ENCODE measurements at places on chromosomes 3 and 15.

DNA sequence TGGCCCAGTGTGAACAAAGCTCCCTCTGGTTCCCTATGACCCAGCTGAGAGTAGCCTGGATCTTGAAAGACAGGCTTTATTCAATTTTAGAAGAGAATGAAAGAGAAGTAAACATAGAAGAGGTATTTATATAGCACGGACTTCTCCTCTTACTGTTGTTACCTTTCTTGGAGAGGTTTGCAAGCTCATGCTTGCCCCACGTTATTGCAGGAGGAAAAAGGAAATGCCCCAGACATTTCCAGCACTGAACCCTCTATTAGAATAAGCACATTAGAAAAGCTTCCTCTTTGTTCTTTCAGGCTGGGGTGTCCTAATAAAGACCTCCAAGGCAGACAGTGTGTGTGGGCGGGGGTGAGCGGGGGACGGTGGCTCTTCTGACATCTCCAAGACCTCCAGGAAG lies 98.7 kb upstream of the AGBL1 start:
- DNase-seq: no peak

- no peak for DNase-seq
These were observed 15.0 kb downstream of the GCSAM start for GRCh38 chr3:112117841-112118571.

DNA sequence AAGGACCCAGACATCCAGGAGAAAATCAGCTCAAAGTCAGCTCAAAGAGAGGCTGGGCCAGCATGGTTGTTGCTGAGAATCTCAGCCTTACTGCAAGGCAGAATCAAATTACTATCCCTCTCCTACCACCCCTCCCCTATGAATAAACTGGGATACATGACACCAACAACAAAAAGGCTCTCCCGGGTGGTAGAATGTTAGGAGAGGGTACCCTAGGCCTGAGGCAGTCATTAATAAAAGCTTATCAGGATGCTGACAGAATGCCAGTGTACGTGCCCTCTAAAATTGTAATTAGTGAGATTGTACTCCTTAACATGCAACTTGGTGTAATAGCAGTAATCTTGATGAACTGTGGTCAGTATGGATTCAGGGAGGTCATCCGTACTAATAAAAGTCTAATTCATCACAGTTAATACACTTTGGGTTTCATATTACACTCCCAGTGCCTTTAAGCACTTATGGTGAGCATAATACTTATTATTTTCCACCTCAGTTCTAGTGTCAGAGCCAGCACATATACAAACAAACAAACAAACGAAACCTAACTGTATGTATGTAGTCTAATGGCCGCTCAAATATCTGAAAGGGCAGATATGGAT lies 76.5 kb downstream of the B3GALNT1 start:
- DNase-seq: no peak

- DNase-seq: no peak
These were observed 162.5 kb downstream of the AKAP13 start for GRCh38 chr15:85542895-85543331.

GRCh38 chr3:8765528-8765927 lies 3.9 kb downstream of the OXTR start:
- DNase-seq: no peak

- DNase-seq: no peak
These were observed 703.0 kb upstream of the ZNF385D start for GRCh38 chr3:22453906-22454535.

- no peak for DNase-seq
These were observed 79.8 kb downstream of the CRTC3 start for GRCh38 chr15:90609242-90610180.

DNA sequence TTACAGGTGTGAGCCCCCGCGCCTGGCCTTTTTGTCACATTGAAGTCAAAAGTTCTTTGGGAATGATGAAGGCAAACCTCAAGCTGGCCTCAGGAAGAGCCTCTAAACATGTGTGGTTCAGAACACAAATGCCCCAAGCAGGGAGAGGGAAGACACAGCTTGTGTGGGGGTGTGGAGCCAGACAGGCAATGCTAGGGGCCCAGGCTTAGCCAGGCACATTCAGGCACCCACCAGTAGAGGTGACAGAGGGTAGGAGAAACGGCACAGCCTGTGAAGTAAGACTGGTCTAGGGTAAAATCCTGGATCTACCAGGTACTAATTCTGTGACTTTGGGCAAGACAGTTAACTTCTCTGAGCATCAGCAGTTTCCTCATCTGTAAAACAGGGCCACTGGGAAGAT lies 3.5 kb downstream of the HDC start:
- no peak for DNase-seq

DNA sequence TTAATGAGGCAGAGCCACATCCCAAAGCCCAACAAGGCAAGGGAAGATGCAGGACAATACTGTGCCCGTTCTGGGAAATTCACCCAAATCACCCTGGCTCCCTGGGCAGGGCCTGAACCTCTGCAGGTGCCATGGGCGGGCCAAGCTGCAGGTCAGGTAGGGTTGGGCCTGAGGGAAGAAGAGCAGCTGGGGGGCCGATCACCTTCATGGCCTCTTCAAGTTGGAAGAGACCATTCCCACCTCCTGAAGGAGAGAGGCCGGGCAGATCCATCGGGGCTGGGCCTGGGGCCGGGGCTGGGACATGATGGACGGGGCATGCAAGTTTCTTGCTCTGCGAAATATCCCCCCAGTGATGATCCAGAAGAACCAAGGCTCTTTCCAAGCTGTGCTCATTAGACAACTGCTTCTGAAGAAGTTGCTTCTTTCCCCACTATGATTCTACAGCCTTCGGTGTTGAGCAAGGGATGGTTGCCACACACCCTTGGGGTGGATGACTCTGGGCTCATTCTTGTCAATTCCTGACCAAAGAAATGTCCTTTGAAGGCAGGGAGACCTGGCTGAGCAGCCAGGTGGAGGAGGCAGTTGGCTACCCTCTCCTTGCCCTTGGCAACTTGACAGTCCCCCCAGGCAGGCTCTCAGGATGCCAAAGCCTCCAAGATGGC lies 38.2 kb downstream of the KLHL25 start:
- no peak for DNase-seq

- DNase-seq: no peak
These were observed 12.1 kb downstream of the HEMK1 start for GRCh38 chr3:50581459-50581842.

DNA sequence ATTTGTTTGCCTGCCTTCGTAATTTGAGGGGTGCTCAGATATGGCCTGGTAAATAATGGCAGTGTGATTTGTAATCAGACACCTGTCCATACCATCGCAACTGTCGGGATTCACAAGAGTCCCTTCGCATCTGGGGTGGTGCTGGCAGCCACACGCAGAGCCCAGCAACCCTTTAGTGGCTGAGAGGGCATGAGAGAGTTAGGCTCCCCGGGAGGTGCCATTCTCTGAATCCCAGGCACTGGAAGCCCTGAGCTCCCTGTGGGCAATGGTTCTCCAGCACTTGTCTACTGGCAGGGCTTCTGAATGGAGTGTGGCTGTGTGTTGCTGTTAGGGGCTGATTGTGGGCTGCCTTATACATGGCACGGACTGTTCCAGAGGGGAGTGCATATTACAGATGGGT lies 230.1 kb downstream of the EBLN2 start:
- no peak for DNase-seq

DNA sequence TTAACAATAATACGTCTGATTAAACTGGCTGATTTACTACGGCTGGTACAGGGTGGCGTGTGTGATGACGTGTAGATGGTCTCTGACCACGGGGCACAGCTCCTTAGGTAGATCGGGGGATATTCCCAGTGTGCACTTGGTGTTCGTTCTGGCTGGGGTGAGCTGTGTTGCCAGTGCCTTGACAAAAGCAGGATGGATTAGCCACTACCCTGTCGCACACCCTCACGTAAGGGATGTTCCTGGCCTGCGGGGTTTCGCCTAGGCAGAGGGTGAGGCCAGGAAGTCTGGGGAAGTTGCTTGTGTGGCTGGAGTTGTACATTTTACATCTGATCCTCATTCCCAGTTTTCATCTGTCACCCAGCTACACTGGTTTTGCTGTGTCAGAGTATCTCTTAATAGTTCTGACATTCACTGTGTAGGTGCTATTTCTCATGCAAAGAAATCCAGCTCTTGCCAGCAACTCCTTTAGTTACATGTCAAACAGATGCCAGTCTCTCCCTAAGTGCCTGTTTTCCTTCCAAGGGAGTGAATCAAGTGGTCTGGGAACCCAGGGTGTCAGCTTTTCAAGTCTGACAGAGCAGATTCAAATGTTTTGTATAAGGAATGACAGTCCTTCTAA lies 66.1 kb upstream of the CCR4 start:
- DNase-seq: no peak

- no peak for DNase-seq
These were observed 23.1 kb downstream of the TNK2 start for GRCh38 chr3:195885036-195885891.

- no peak for DNase-seq
These were observed 58.1 kb downstream of the CD200 start for GRCh38 chr3:112390783-112391641.

- no peak for DNase-seq
These were observed 41.7 kb downstream of the RASGRP1 start for GRCh38 chr15:38522922-38523321.

- DNase-seq: no peak
These were observed 638.1 kb upstream of the KCNMB2 start for GRCh38 chr3:177898185-177898584.

- no peak for DNase-seq
These were observed 9.1 kb upstream of the LIPH start for GRCh38 chr3:185561374-185561943.

- DNase-seq: no peak
These were observed 1.3 kb downstream of the GOLGA8A start for GRCh38 chr15:34436126-34436955.

DNA sequence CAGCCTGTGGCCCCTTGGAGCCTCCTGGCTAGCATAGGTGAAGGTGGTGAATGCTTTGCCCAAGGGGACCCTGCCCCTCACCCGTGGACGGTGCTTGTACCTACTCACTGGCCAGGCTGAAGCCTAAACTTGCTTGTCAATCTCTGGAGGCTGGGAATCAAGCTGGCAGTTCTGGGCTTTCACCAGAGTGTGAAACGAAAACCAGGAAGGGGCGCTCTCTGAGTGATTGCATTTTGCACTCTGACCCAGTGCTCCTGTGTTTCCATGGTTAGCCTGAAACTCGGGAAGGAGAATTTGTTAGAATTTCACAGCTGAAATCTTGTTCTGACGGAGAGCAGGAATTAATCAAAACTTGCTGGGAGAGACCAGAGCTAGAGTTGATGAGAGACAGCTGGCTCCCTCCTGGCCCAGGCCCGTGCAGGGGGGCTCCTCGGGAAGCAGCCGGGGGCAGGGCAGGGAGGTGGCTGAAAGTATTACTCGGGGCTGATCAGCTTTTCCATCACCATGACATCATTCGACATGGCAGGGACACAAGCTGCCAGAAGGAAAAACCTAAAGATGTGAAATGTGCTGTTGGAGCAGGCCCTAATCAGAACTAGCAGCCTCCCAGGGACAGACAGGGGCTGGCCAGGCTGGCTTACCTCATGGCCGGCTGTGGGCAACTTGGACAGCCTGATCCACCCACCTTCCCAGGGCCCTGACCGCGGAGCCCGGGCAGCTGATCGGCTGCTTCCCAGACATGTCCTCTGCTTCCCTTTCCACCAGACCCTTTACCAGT lies 323.6 kb upstream of the CTDSPL start:
- DNase-seq: no peak

- DNase-seq: no peak
These were observed 75.5 kb downstream of the RBPMS2 start for GRCh38 chr15:64699751-64700388.

DNA sequence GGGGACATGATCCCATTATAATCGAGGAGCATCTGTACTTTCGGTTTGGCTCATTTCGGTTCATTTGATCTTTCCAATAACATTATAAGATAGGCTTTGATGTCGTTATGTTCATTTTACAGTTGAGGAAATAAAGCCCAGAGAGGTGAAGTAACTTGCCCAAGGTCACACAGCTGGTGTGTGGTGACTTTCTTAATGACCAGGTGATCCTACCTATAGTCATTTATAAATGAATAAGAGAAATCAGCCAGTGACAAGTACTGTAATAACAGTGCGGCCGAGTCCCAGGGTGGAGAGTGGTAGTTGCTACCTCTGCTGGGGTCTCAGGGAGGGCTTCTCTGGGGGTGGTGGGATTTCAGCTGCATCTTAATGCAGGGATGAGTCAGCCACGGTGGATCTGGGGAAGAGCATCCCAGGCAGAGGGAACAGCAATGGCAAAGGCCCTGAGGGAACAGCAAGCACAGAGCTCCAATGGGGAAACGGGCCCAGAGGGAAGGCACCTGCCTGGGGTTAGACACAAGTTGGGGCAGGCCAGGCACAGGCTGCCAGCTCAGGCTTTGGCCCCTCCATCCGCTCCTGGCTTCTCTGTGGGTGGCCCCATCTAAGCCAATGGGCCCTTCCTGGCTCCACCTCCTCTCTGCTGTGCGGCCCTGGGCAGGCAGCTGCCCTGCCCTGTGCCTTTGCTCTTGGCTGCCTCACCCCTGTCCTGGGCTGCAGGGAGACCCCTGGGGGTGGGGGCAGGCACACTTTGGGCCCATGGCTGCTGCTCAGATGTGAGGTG lies 1.1 kb upstream of the FBLN2 start:
- no peak for DNase-seq

GRCh38 chr3:184345317-184346144 lies 8.1 kb downstream of the FAM131A start:
- DNase-seq: no peak

- no peak for DNase-seq
These were observed 136.4 kb downstream of the B3GALNT1 start for GRCh38 chr3:160968761-160969160.

DNA sequence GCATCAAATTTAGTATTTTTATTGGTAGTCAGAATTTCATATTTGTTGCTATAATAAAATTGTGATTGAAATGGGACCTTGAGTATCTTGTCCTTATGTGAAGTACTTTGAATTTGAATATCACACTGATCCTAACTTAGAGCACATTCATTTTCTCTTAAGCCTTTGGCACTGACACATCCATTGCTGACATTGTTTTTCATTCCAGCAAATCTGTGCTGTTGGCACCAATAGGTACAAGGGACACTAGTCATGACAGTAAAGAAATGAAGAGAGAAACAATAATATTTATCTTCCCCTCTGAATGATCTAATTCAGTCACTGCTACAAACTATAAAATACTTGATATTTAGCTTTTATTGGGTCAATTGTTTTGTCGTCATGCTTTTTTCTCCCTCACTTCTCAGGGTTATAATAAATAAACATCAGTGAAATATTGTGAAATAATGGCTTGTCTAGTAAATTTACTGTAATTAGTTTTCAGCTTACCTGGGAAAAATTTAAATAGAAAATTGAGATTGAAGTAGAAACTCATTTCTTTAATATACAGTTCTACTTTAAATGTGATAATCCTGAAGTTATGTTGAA lies 166.8 kb upstream of the MLF1 start:
- DNase-seq: no peak

DNA sequence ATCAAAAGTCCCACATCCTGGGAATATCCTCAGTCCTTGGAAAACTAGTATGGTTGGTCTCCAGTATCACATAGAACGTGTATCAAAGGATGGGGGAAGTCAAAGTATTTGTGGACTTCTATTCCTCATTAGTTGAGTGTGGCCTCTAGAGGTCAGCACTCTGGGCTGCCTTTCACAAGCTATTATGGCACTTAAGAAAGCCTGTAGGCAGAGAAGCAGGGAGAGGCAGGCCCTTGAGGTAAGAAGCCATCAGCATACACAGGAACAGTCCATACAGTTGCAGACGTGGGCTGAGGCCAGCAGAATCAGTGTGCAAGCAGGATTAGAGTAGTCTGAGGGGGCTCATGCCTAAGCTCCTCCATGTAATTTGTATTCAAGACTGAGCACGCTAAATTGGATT lies 341.7 kb downstream of the CLSTN2 start:
- DNase-seq: no peak
